NCI-H2081 (cell line): ENCODE measurements at places on chromosomes 16 and 17.

DNA sequence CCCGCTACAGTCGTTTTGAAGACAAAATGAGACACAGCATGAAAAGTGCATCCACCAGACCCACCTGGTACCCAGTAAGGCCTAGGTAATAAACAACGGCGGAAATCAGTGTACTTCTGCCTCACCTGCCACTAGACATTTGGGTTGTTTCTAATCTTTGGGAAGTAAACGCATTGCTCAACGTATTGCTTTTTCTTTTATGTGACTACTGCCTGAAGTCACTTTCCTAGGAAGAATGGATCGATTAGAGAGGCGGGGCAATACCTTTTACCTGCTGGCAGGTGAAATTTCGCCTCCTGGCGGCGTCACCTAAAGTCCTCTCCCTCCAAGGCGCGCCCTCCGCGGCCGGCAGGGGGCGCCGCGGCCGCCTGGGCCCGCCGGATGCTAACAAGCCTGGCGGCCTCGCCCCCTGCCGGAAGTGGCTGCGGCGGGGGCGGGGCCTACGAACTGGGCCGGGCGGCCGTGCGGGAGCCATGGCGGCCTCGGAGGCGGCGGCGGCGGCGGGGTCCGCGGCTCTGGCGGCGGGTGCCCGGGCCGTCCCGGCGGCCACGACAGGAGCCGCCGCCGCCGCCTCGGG lies at the start of gene ATMIN:
Gene ATMIN, plus strand, starts transcription at position 445 of the 577 bp plus-strand sequence. Its CDS starts 29 bp downstream, at position 474.
- peak; percentile 77 for DNase-seq

DNA sequence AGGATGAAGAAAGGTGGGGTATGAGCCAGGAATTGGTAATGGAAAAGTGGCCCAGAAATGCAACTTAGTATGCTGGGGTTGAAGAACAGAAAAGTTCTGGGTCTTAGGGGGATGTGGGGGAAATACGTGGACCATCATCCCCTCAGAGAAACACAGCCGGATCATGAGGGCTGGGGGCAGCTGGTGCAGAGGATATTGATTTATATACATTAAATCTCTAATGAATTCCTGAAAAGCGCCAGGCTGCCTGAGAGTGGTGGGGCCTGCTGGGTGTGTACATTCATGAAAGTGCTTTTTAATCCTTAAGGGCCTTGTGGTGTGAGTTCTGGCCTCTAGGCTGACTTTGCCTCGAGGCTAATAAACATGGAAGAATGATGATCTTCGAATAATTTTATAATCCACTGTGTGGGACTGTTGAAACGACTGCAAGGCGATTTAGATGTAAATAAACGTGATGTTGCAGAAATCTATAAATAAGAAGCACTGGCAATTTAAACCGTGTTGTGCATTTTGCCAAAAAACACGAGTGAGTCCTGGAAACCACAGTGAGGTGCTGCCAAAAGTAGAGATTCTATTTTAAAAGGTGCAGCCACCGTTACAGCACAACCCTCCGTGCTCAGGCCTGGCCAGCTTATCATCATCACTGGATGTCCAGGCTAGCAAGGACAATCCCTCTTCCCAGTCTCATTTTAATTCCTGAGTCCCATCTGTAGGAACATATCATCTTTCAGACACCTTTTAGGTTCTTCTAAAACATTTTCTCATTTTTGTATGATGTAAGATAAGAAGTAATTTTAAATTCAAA lies 32.1 kb downstream of the PRKAR1A start:
- DNase-seq: no peak

DNA sequence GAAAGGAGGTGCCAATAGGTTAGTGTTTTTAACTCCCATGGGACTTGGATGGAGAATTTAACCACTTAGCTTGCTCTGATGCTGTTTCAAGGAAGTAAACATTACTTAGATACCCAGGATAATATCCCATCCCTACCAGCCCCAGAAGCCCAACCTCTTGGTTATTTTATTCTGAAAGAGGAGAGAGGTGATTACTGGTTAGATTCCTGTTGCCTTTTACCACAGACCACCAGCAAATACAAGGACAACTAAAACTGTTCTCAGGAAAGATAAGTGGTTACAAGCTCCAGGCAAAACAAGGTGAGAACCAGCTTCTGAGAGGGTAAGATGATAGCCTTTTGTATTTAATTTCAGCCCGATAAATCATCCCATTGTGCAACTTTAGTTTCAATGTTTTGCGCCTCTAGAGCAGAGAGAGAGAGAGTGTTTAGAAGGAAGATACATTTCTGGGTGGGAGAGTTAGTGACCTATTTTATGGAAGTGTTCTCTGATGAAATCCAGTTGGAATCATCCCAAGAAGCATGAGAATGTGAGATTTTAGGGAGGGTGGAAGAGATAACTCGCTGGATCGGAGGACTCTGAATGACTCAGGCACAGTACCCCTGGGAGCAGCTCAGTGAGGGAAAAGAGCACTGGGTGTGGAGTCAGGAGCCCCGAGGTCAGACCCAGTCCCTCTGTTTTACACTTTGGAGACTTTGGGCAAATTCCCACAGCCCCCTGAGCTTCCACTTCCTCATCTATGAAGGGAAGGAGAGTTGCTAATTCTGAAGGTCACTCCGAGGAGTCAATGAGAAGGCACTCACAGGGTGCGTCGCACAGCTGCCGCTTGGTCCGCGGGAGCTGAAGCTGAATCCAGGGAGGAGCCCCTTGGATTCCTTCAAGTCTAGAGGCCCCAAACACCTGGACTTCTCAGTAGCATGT lies 12.1 kb downstream of the GLP2R start:
- no peak for DNase-seq

- no peak for DNase-seq
Observed at GRCh38 chr17:57697891-57698711, 47.0 kb downstream of the CCDC182 start.

DNA sequence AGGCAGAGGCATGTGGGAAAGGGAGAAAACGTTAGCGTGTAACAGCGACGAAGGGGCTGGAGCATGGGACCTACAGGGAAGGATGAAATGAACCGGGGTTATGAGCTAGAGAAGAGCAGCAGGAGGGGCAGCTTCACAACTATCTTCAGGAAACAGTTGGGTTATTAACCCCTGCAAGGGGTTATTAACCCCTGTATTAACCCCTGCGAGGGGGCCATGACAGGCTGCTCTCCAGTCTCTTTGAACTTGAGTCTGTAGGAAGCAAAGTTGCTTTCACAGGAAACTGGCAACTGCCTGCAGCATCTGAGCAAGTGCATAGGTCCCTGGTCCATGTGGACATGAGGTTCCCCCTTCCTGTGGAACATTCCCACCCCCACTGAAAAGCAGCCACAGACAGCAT lies 119.2 kb upstream of the CRHR1 start:
- no peak for DNase-seq

GRCh38 chr17:79036596-79036995 lies 12.6 kb downstream of the C1QTNF1 start:
- no peak for DNase-seq

DNA sequence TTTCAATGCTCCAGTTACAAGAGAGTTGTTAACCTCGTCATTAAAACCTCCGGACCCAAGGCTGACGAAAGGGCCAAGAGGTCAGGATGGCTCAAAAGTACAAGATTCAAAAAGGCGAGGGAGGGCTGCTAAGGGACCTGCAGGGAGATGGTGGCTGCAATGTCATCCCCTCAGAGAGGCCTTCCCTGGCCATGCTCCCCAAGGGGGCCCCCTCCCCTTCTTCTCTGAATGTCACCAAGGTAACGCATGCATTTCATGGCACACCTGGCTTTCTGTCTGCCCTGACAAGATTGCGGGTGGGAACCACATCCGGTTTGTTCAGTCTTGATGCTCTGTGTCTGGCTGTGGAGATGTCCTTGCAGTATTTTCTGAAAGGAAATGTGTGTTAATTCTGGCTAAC lies 89.9 kb downstream of the C16orf78 start:
- DNase-seq: no peak

GRCh38 chr16:12062343-12063003 lies 85.9 kb downstream of the SNX29 start:
- no peak for DNase-seq

DNA sequence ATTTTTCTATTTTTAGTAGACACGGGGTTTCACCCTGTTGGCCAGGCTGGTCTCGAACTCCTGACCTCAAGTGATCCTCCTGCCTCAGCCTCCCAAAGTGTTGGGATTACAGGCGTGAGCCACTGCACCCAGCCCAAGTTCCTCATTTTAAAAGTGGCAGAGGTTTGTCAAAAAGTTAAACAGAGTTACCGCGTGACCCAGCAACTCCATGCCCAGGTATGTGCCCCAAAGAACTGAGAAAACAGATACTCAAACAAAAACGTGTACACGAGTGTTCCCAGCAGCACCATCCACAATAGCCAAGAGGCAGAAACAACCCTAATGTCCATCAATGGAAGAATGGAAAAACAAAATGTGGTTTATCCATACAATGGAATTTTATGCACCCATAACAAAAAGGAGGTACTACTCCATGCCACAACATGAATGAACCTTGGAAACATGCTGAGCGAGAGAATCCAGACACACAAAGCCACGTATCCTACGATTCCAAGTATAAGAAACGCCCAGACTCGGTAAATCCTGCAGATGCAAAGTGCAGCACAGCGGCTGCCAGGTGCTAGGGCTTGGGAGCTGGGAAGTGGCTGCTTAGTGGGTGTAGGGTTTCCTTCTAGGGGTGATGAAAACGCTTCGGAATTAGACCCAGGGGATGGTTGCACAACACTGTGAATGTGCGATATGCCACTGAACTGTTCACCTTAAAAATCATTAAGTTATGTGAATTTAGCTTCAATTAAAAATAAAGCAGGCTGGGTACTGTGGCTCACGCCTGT lies 24.8 kb downstream of the ADCY9 start:
- DNase-seq: no peak

GRCh38 chr17:9057310-9057709 lies 36.0 kb downstream of the NTN1 start:
- no peak for DNase-seq

DNA sequence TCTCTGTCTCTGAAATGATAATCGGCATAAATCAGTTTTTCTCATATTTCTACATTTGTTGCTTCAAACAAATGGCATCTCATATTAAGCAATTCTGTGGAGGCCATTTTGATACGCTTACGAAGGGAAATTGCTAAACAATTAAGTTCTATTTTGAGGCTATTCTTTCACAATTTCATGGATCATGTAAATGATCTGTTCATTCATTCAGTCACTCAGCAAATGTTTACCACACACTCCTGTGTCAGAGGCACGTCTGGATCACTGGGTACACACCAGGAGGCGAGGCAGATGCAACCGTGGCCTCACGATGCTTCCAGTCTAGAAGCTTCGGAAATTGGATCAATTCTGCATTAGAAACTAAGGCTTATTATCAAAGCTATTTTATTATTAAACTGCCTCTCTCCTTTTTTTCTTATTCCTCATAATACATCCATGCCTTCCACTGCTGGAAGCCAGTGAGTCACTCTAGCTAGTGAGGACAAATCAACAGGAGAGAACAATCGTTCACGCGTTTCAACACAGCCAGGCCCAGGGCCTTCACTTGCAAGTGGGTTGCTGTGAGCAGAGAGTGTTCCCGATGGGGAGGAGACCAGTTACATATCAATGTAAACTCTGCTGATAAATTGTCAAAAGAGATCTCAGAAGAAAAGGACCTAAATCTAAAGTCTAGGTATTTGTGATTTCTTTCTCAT lies 11.3 kb upstream of the SLC39A11 start:
- DNase-seq: no peak

GRCh38 chr16:78939597-78939996 lies 660.9 kb downstream of the MAF start:
- DNase-seq: no peak

- DNase-seq: no peak
Observed at GRCh38 chr17:36674278-36674650, 72.9 kb downstream of the MRM1 start.

- no peak for DNase-seq
Observed at GRCh38 chr16:69938981-69939820, 11.9 kb upstream of the CLEC18A start.

- DNase-seq: no peak
Observed at GRCh38 chr16:15404792-15405191, 9.2 kb downstream of the MPV17L start.

- peak; percentile 78 for DNase-seq
Observed at GRCh38 chr17:36482611-36483504, 3.6 kb upstream of the ZNHIT3 start.

- no peak for DNase-seq
Observed at GRCh38 chr17:8128125-8128784, 4.3 kb upstream of the HES7 start.

DNA sequence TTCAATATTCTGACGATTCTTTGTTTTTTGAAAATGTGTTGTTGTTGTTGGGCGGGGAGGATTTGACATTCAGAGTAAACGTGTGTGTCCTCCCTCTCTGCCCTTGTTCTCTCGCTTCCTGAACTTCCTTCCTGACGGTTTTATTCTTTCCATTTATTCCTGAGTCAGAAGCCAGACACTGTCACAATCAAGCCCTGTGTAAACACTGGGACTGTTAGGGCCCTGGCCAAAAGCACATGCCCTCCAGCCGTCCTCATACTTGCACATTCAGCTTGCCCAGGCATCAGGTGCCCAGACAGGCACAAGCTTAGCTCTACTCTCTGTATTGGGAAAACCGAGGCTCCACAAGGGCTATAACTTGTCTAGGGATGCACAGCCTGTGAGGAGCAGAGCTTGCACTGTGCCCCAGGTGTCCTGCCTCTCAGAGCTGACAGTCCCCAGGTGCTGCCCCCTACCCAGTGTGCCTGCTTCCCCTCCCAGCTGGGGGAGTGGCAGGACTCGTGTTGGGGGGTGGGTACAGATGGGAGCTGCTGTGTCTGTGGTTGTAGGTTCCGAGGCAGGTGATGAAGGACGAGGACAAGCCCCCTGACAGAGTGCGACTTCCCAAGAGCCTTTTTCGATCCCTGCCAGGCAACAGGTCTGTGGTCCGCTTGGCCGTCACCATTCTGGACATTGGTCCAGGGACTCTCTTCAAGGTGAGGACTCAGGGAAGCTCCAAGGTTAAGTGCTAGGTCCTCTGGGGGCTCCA lies 9.7 kb downstream of the ADGRG3 start:
- no peak for DNase-seq

DNA sequence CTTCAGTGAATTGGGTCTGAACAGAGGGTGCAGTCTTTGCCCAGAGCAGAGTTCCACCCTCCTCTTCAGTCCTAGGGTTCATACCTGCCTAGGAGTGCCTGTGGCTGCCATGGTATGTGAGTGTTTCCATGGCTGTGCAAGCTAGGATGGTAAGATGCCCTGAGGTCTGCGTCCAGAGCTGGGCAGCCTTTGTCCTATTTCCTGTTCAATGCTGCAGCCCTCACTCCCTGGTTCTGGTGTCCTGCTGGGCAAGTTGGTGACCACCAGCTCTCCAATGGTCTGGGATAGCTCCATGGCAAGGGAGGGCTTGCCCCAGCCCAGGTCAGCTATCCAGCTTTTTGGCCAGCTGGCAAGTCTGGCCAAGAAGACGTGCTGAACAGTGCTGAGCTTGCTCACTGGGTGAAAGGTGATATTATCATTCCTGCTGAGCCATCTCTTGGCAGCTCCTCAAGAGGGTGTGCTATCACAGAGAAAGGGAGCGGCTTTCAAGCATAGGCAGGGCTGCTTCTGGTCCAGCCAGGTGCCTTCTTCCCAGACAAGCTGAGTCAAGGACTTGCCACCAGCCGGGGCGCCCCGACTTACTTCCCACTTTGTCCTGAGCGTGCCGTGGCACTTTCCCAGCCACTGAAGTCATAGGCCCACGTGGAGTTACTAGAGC lies 13.0 kb upstream of the NFATC3 start:
- no peak for DNase-seq
